Amniotic epithelial cell (primary cell): ENCODE measurements at places on chromosomes 11 and 22.

GRCh38 chr11:86035164-86035563, 33.7 kb downstream of the PICALM start:
- DNase-seq = no peak

DNA sequence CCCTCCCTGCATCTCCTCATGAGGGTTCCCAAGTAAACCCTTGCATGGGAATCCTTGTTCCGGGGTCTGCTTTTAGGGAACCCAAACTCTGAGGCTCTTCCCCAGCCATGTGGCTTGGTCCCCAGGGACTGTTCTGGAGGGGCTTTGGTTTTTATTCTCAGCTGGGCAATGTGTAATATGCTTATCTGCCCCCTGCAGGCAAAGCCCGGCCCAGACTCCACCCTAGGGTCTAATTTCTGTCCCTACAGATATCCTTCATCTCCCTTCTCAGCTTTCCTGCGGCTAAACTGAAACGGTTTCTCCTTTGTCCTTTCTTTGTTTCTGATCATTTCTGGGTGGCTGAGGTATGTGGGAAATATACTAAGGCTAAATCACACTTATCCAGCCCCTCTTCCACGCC, 37.1 kb downstream of the TST start:
- no peak for DNase-seq

DNA sequence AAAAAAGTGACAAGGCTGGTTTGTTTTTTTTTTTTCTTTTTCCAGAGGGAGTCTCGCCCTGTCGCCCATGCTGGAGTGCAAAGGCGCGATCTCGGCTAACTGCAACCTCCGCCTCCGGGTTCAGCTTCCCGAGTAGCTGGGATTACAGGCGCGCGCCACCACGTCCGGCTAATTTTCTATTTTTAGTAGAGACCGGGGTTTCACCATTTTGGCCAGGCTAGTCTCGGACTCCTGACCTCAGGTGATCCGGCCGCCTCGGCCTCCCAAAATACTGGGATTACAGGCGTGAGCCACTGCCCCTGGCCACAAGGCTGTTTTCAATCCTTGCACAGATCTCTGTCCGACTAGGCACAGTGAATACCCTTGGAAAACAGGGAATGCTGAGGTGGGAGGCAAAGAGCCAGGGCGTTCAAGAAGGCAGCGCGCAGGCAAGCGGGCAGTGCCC, 566 bp downstream of the ATP6V1E1 start:
- no peak for DNase-seq

- DNase-seq = no peak
These were observed 175.7 kb upstream of the CARD18 start for GRCh38 chr11:105315287-105315686.

GRCh38 chr22:25013607-25014006, 61.1 kb downstream of the KIAA1671 start:
- peak; percentile 20 for DNase-seq

- DNase-seq = no peak
These were observed 51.6 kb downstream of the CEP164 start for GRCh38 chr11:117378976-117379865.

DNA sequence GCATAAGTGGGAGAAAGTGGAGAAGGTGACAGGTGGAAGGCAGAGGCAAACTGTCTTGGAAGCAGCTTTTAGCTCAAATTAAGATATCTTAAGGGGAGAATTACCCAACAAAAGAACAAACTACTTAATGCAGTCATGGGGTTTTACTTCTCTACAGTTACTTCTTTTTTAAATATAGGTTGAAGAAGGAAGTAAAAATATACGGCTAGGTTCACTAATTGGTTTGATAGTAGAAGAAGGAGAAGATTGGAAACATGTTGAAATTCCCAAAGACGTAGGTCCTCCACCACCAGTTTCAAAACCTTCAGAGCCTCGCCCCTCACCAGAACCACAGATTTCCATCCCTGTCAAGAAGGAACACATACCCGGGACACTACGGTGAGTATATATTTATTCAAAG, 40.8 kb downstream of the PDHX start:
- DNase-seq = no peak

- DNase-seq = no peak
These were observed 348.6 kb downstream of the MN1 start for GRCh38 chr22:27452922-27453321.

DNA sequence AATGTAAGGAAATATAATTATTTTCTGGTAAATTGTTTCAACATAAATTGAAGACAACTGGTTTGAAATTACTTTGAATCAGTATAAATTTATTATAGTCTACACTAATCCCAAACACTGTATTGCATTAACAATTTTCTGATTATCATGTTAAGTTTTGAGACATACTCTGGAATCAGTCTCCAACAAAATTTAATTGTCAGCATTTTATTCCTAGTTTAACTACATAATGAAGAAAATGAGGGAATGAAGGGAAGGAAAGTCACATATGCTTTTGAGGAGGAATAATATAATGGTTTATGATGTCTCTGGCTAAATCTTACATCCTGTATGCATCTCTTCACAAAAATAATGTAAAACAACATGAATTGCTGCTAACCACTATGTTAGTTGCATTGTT, 14.2 kb downstream of the OR52E1 start:
- no peak for DNase-seq

DNA sequence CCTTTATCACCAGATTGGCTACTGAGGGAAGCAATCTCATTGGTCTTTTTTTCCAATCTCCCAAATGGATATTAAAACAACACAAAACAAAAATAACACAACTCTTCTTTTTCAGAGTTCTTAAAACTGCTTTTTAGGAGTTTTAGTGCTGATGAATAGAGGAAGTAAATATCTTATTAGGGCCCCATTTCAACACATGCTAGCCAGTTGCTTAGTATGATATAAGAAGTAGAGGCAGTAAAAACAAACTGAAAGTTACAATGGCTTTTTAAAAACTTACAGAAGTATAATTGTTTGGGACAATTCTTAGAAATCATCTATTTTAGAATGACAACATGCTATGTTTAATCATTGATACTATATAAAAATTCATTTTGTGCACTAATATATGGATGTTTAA, 3.4 kb downstream of the C11orf71 start:
- DNase-seq = no peak

DNA sequence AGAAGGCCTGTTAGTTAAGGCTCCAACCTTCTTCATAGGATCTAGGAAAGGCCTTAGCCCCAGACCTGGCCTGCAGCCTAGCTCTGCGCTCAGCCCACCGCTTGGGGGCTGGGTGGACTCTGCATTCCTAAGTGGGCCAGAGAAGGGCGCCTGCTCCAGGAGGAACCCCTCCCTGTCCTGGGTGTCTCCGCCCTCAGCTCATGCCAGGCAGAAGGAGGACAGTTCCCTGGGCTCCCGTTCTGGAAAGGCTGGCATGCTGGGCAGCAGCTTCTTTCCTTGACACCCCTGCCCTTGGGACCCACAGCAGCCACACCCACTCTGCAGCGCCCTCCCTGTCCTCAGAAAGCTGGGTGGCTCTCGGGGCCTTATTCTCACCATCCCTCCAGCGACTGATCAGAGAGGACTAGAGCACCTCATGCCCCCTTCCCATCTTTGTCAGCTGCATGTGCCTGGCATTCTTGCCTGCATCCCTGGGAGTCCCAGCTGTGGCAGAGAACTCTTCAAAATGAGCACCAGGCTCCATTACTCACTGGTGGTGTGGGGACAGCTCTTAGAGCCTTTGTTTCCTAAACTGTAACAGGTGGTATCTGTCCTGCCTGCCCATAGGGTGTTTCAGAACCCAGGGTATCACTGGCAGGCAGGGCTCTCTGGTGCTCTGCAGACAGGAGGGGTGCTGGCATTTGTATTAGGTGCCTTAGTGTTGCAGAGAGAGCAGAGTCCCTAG, 20.3 kb upstream of the MYRF start:
- DNase-seq = no peak

DNA sequence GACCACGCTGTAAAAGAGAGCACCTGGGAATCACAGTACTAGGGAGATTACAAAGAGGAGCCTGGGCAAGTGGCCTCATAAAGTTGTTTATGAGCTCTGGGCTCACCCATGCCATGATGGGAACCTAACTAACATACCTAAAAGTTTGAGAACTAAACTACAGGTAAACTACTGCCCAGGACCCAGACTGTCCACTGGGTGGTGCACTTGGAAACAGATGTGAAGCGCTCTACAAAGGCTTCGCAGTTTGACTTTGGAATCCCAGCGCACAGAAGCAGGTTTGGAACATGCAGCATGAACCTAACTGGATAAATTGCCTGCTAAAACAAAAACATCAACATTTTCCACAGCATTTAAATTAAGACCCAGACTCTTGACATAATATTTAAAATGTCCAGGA, 418.6 kb downstream of the FAM181B start:
- no peak for DNase-seq

GRCh38 chr11:128690665-128691101, 3.2 kb upstream of the FLI1 start:
- DNase-seq = no peak

DNA sequence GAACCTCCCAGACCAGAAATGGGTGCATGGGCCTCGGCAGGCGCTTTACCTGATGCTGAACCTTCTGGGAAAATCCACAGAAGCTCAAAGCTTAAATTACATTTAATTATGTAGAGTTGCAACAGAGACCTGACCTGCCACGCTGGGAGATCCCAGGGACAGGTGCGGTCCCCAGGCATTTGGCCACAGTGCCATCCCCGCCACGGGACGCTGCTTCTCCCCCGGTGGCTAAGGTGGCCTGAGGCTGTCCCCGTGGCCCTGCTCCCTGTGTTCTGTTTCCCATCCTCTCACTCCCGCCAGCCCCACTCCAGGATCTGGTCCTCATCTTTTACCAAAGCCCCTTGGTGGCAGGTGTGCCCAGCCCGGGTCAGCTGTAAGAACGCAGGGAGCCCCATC, 39.6 kb downstream of the GRAMD4 start:
- no peak for DNase-seq

DNA sequence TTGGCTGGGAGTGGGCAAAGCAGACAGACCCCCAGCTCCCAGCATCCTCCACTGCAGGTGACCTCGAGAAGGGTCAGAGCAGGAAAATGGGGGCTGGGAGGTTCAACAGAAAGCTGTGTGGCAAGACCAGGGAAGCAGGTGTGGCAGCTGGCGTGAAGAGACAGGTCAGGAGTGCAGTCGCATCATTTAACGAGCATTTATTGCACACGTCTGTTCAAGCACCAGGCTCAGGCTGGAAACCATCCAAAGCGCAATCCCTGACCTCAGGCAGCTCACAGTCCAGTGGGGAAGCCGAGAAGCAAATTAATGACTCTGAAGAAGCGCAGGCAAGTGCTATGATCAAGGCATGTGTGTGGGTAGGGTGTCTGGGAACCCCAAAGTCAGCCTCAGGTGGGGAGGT, 7.4 kb downstream of the SLC25A45 start:
- DNase-seq = no peak

DNA sequence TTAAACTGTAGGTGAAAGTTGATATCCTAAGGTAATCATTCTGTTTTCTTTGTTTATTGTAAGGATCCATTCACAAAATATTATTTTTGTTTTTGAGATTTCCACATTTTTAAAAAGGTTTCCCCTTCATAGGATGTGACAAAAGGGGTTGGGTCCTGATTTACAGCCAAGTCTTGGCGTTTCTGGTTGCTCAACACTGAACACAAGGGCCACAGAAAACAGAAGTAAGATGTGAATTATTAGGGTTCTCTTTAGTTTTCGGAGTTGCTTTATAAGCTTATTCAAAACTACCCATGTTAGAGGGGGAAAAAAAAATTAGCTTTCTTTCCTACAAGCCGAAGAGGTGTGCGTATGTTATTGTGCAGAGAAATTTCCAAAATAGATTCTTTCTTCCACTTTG, 30.0 kb upstream of the FLI1 start:
- DNase-seq = no peak

GRCh38 chr11:133825156-133825555, 20.2 kb downstream of the SPATA19 start:
- no peak for DNase-seq

DNA sequence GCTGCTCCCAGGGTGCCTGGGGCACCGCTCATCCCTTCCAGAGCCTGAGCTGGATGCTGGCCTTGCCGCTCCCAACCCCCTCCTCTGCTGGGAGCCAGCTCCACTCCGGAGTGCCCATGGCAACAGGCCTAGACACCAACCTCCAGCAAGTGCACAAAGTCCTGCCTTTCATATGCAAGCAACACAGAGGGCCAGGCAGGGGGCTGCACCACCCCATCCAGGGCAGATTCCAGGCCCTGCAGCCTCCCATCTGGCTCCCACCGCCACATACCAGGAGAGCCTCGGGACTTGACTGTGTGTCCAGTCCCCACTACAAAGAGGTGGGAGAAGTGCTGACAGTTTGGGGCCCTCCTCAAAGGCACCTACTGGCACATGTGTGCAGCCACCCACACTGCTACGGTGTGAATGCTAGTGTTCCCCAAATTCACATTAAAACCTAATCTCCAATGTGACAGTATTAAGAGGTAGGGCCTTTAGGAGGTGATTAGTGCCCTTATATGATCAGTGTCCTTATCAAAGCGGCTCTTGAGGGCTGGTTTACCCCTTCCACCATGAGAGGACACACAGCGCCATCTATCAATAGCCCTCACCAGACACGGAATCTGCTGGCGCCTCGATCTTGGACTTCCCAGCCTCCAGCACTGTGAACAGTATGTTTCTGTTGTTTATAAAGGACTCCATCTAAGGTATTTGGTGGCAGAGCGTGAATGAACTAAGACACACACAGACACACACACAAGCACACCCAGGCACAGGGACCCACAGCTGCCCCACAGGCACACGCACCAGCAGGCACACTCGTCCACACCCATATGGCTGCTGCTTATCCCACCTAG, 16.2 kb downstream of the ARVCF start:
- no peak for DNase-seq

- DNase-seq = no peak
These were observed 44.1 kb downstream of the MCM5 start for GRCh38 chr22:35443790-35444684.

- DNase-seq = no peak
These were observed 433.5 kb upstream of the FAT3 start for GRCh38 chr11:91791171-91791468.
